GM23248 (cell line): ENCODE measurements at places on chromosomes 11 and 22. TPM values are rescaled to one million over a fixed set of nuclear protein-coding genes. Genes with fewer than 3 reads are reported as not detected.

- H3K27me3 ChIP-seq = no peaks in the 10 kb centered on the region
- no peak overlapping the region for H3K4me3 ChIP-seq
- H3K27ac ChIP-seq = peak overlapping the region; percentile 93
- peak; percentile 87 for DNase-seq
Measured at GRCh38 chr11:131889146-131889577, 518.7 kb downstream of the NTM start.

- no peaks in the 10 kb centered on the region for H3K36me3 ChIP-seq
- DNase-seq = peak; percentile 44
- no peaks in the 10 kb centered on the region for H3K27me3 ChIP-seq
- H3K4me3 ChIP-seq = no peak overlapping the region
- no peak overlapping the region for H3K27ac ChIP-seq
Measured at GRCh38 chr11:61532134-61533038, 23.8 kb downstream of the LRRC10B start.

The CYB5R2 gene
- 6.2 and 11.5 TPM in 2 replicates for total RNA-seq

The TYR gene
- not detected in 2 replicates for total RNA-seq

The CLCF1 gene
- total RNA-seq = 33.0 and 39.1 TPM in 2 replicates
